ENCODE measurements at places on chromosomes 16 and 17. TPM values are rescaled to one million over a fixed set of nuclear protein-coding genes. Genes with fewer than 3 reads are reported as not detected.

The C17orf67 gene
- total RNA-seq = 1.1 TPM

The DPEP3 gene
- total RNA-seq = not detected

The SLFN11 gene
- total RNA-seq = 53.2 TPM

The ITGAX gene
- total RNA-seq = under 0.01 TPM

The STAT5A gene
- total RNA-seq = 4.6 TPM

The KRT20 gene
- not detected for total RNA-seq

The C1QTNF1 gene
- total RNA-seq = 220 TPM

The HBA1 gene
- total RNA-seq = not detected

The TTYH2 gene
- total RNA-seq = 0.72 TPM

The RASD1 gene
- total RNA-seq = 1.1 TPM

The ALDH3A2 gene
- 25.9 TPM for total RNA-seq

The PTGES3L gene
- total RNA-seq = 1.9 TPM

The HP gene
- not detected for total RNA-seq

The TBC1D3E gene
- total RNA-seq = not detected

The MARCHF10 gene
- not detected for total RNA-seq

The CTRB1 gene
- total RNA-seq = not detected

The SCNN1G gene
- not detected for total RNA-seq

The RNF135 gene
- 12.7 TPM for total RNA-seq

The TACO1 gene
- total RNA-seq = 23.5 TPM

The KRTAP1-5 gene
- total RNA-seq = 14.2 TPM

The CMTM1 gene
- total RNA-seq = 2.4 TPM

The RCVRN gene
- total RNA-seq = not detected

The KRTAP2-3 gene
- 0.72 TPM for total RNA-seq

The SLC38A8 gene
- not detected for total RNA-seq

The NHLRC4 gene
- 2.6 TPM for total RNA-seq

The HAS3 gene
- total RNA-seq = under 0.01 TPM

The FOXL1 gene
- total RNA-seq = 1.1 TPM

The TNK1 gene
- total RNA-seq = 0.22 TPM

The TMEM95 gene
- total RNA-seq = not detected

The ZSCAN10 gene
- not detected for total RNA-seq

The HBA2 gene
- total RNA-seq = not detected
